H54 (cell line): ENCODE measurements at places on chromosomes 1 and 21.

DNA sequence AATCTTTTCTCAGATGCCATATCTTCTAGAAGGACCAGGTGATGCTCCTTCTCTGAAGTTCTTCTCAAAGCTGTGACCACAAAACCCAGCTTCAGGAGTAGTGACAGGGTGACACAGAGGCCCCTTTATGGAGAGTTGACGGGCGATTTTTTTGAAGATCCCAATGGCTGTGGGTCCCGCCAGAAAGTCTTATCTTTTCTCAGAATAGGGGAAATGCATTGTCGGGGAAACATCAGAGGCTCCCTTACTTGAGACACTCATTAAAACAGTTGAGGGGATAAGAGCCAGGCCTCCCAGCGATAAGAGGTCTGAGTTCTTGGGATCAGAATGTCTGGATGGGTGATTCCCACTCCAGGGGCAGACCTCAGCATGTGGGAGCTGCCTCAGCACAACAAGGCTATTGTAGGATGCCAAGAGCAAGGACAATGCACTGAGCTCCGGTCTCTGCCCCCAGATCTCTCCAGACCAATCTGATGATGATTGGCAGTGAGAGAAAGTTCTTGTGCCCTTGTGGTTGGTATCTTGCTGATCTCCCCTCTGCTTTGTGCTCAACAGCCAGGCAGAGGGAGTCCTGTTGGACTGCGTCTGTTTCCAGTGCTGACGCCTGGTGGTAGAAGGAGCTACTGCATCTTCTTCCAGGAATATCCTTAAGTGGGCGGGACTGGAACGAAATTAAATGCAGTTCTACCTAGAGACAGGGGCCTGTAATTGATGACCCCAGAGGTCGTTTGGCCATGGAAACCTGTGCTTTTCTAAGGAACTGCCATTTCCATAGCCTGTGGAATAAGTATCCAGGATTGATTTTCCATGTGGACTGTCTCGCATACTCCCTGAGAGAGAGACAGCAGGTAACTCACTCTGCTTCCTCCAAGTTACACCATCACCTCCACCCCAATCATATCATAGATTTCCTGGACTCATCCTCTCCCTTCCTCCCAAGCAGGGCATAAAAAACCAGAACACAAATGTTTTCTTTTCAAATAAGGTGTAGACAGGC lies 6.8 kb upstream of the ACKR1 start:
- DNase-seq = peak; percentile 47

GRCh38 chr1:177863796-177864195 lies 106.1 kb downstream of the SEC16B start:
- no peak for DNase-seq

DNA sequence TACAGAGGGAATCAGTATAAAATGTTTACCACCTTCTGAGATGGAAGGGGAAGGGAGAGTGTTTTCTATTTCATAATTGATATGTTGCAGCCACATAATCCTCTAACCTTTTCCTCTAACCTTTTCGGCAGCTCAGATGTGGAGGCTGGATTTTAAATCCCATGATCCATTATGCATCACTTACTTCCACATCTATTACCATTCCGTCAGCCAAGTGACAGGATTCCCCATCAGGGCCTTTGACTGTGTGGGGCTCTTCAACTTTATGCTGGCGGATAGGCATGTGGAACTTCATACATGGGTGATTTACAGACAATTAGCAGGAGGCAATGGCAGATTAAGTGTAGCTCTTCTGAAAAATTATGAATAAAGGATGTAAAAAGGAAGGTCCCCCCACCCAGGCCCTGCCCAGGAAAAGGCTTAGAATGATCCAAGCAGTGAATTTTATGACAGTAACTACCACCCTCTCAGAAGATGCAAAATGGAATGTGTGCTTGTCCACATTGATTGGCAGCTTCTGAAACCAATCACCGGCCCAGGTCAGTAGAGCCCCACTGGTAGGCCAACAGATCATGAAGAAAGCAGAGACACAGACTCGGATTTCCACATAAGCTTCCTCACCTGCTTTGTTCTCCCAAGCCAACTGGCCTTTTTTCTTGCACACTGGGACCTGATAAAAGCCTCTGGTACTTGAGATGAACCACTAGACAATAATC lies 147.0 kb downstream of the ST6GALNAC5 start:
- no peak for DNase-seq

- DNase-seq = no peak
Observed at GRCh38 chr1:9500756-9501754, 38.2 kb upstream of the SLC25A33 start.

DNA sequence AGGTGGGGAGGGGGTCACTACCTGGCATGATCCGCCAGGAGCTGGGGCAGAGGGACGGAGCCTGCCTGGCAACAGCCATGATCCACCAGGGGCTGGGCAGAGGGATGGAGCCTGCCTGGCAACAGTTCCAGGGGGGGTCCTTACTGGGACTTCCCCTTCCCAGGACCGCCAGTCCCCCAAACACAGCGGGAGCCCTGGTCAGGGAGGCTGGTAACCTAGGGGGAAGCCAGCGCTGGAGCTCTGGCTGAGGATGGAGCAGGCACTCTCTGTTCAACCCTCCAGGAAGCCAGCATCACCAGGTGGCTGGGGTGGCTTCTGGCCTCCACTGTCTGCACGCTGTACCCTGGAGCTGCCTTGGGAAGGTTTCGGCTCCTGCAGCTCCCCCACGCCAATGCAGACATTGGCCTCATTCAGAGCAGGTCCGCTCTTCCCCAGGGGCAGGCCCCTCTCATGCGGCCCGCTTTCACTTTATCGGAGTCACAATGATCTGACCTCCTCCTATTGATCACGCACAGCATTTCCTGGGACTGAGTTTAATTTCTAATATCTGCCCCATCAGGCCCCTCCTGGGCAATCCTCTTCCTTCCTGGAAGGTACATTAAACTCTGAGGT lies 68.4 kb upstream of the ABCG1 start:
- DNase-seq = no peak

- DNase-seq = no peak
Observed at GRCh38 chr1:231768416-231768815, 141.8 kb downstream of the DISC1 start.

- DNase-seq = no peak
Observed at GRCh38 chr1:19257178-19257914, 5.7 kb downstream of the MRTO4 start.

- no peak for DNase-seq
Observed at GRCh38 chr1:186843226-186843625, 14.5 kb downstream of the PLA2G4A start.

DNA sequence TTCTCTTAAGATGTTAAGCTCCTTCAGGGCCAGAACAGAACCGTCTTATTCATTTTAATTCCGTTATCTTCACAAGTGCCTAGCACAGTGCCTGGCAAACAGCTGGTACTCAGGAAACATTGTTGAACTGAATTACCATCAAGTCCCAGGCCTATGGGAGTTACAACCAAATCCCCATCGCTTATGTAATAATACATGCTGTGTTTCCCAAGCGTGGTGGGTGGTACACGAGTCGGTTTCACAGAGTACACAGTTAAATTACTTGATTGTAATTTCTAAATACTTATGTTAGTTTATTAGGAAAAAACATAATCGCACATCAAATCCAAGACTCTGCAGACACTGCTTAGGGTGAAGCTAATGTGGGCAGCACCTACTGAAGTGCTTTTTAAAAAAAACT lies 1.0 kb downstream of the ANGEL2 start:
- DNase-seq = no peak

DNA sequence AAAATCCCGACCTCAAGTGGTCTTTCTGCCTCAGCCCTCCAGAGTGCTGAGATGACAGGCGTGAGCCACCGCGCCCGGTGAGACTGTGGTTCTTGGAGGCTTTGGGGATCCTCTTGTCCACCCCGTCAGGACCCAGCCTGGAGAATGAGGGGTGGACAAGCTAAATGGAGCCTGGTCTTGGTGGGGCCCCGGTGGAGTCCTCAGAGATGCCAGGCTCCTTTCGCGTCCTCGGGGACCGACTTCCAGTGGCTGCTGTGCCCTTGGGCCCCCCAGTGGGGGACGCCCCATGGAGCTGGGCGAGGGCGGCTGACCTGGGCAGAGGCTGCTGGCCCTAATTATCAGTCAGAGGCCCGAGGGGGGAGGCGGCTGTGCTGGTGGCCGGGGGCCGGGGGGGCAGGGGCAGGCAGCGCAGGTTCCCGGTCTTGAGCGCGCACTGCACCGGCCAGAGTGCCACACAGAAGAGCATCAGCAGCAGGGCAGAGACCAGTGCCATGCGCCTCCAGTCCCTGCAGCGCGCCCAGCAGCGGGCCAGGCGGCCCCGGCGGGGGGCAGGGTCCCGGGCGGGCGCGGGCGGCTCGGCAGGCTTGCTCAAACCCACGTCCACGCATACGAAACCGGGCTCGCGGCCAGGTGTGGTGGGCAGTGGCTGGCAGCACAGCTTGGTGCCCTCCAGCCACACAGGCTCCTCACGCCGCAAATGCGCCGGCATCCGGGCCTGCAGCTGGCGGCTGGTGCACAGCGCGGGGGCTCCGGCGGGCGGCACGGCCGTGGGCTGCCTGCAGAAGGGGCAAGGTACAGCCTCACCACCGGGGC lies 2.4 kb downstream of the RNF223 start:
- no peak for DNase-seq

- DNase-seq = no peak
Observed at GRCh38 chr1:245690946-245691541, 536.3 kb downstream of the KIF26B start.

DNA sequence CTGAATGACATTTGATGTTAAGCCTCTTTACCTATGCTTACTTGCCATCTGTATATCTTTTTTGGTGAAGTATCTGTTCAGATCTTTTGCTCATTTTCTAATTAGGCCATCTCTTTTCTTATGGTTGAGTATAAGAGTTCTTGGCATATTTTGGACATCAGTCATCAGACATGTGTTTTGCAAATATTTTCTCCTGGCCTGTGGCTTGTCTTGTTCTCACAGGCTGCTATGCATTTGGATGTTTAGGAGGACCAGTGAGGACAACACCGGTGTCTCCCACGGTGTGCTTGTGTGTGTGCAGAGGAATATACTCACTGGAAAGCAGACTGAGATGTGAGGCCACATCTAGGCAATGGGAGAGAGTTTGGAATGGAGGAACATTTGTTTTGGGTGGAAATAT lies 87.1 kb upstream of the LYST start:
- DNase-seq = peak; percentile 30

- DNase-seq = peak; percentile 25
Observed at GRCh38 chr21:34983680-34984086, 65.4 kb downstream of the RUNX1 start.

DNA sequence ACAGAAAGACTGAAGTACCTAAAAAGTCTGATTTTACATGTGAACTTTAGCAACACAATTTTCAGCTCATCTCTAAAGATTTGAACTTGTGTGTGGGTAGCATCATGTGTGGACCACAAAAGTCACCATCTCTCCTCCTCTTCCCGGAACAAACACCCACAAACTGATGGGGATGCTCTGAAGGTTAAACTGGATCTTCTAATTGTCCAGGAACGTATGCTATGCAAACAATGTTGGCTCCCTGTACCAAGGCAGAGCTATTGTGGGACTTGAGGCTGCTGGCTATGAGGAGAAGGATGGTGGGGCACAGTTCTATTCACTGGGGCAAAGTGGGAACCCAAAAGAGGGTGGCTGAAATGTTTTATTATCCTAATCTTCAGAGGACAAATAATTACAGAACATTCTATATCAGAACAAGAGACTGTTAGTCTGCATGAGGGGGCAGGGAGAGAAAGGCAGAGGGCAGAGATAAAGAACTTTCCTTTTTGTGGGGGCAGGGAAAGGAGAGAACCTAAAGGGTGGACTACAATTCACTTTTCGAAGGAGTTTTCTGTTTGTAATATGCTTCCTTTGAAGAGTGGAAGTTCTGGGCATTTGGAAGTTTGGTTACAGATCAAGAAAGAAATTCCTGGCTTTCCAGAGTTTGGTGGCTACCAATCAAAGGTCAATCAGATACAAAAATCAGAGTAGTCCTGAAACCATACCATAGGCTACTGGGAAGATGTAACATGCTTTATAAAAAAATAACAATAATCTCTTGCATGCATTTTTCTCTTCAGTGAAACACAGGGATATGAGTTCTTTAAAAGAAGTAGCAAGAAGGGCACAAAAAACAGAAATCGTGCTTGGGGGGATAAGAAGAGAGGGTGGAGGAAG lies 62.9 kb downstream of the GADD45A start:
- no peak for DNase-seq

GRCh38 chr21:42218836-42219605 lies at the start of gene ABCG1:
Gene ABCG1 (plus strand): TSS chr21:42219140. CDS start chr21:42219263, 123 bp downstream.
- no peak for DNase-seq

DNA sequence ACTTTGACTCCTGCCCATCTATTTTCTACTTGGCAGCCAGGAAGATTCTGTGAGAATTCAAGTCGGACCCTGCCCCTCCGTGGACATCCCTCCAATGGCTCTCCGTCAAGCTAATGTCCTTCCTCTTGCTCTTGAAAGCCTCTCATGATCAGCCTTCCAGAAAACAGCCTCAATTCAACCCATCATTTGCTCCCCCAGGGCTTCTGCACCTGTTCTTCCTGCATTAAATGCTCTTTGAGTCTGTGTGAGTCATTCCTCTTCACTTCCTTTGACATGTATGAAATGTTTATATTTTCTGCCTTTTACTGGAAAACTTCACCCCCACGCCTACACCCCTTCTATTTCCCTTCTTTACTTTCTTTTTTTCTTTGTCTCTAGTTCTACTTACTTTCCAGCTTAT lies 734.1 kb upstream of the ZP4 start:
- no peak for DNase-seq

DNA sequence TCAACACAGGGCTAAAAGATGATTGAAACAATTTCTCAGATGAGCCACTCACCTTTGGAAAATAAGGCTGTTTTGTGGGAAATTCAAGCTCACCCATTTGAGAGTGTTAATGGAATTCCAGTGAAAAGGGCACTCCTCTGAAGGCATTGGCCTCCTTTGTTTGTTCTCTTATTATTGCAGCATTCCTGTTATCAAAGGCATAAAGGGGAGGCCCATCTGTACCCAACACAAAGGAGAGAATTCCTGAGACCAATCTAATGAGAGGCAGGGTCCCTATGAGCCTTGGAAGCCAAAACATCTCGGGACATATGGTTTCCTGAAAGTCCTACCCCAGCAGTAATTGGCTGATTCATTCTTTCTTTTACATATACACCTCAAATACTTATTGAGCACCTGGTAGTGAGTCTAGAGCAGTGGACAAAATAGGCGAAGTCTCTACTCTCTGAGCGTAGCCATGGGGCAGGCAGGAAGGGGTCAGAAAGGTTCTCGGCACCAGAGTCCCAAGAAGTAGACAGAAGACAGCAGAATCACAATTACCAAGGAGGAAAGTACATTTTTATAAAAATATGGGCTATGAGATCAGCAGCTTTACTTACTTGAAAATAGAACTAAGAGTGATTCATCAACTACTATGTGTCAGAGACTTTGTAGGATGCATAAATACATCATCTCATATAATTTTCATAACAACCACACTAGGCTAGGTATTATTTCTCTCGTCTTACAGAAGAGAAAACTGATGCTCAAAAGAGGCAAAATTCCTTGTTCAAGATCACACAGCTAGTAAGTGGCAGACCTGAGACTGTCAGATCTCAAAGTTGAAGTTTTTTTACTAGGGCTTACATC lies 218.7 kb downstream of the DAB1 start:
- no peak for DNase-seq
